ENCODE measurements at places on chromosomes 4 and X.

DNA sequence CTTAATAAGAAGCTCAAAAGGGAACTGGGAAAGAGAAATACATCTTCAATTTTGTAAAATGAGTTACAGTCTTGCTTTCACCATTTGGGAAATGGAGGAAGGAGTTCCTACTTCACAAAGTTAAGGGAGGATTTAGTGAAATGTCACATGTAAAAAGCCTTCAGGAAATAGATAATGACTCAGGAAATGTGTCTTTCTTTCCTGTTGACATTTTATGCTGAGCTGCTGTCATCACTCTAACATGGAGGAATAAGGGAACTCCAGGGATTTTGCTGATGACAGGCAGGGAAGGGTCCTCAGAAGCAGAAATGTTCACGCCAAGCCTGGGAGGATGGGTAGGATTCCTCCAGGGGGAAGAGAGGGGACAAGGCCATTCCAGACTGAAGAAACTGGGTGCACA is 251.1 kb downstream of the USP46 start:
- DNase-seq, result no peak

DNA sequence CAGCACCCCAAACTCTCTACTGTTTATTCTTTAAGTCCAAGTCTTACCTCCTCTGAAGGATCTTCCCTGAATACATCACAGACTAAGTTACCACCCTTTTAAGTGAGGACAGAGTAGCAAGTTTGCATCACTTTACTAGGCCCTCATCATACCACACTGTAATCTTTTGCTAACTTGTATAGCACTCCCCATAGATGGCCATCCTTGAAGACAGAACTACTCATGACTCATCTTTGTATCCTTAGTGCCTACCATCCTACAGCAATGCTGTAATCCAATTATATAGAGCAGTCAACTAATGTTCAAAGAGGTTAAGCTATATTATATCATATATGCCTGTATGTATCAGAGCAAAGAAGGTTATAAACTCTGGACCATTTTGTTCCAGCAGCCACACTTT is 101.4 kb downstream of the ADAMTS3 start:
- no peak for DNase-seq

- no peak for DNase-seq
These were observed 12.4 kb upstream of the CYBB start for GRCh38 chrX:37767430-37767829.

GRCh38 chrX:7019555-7019954 is 128.0 kb upstream of the STS start:
- DNase-seq, result no peak

DNA sequence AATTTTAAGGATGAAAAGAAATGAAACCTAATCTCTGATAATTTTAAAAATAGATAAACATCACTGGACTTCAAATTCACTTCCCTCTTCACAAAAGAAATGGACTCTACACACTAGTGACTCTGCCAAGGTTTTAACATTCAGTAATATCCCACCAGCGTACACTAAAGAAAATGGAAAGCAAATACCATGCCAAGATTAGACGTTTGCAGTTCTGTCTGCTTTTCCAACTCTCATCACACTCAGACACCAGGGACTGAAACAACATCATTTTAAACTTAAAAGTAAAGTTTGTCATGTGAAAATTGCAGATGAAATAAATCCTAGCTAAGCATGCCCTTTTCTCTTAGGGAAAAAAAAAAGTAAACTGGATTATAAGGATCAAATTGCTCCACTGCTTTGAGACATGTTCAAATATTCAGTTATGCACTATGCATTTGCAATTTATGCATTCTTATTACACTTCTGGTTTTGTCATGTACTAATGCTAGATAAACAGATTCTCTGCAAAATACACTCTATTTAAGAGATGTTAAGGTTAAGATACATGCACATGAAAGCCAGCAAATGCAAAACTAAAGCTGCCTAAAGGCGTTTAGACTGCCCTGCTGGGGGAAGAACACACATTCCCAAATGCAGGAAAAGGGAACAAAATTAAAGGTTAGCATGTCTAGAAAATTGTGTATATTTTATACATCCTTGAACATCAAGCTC is 534.4 kb upstream of the EPHA5 start:
- DNase-seq, result no peak

GRCh38 chr4:28482580-28483270 is 1622.1 kb downstream of the STIM2 start:
- DNase-seq, result peak; percentile 18

DNA sequence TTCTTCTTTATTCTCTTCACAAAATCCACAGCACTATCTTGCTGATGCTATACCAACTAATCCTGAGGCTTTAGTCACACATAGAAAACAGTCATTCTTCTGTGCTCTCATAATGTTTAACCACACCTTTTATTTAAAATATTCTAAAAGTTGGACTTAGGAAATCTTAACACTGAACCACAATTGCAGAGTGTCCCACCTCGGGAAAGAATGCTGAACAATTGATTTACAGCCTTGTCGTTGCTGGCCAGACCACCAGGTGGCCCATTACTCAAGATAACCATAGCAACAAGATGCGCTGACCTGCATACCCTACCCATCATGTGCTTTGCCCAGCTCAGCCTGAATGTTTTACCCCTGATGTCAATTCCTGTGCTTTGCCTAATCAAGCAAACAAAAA is 100.8 kb downstream of the ARSJ start:
- peak; percentile 88 for DNase-seq

- DNase-seq, result peak; percentile 81
These were observed 209.9 kb downstream of the IQCM start for GRCh38 chr4:149605601-149606378.

- DNase-seq, result no peak
These were observed 229.8 kb downstream of the NDST4 start for GRCh38 chr4:114883641-114884040.

GRCh38 chrX:78124307-78124706 is 15.1 kb downstream of the TAF9B start:
- no peak for DNase-seq

- no peak for DNase-seq
These were observed 4.6 kb upstream of the CLDN24 start for GRCh38 chr4:183326853-183327252.

- no peak for DNase-seq
These were observed 1.8 kb upstream of the HGFAC start for GRCh38 chr4:3440011-3440410.

DNA sequence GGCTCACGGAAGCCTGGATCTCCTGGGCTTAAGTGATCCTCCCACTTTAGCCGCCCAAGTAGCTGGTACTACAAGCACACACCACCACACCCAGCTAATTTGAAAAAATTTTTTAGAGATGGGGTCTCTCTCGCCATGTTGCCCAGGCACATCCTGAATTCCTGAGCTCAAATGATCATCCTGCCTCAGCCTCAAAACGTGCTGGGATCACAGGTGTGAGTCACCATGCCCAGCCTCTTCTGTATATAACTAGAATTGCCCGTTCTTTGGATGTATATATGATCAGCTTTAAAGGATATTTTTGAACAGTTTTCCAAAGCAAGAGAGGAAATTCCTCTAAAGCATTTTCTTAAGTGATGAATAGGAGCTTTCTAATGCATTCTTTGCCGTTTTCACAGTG is 22.7 kb downstream of the ZFP42 start:
- no peak for DNase-seq

- DNase-seq, result no peak
These were observed 29.3 kb upstream of the ANXA10 start for GRCh38 chr4:168063031-168063430.

DNA sequence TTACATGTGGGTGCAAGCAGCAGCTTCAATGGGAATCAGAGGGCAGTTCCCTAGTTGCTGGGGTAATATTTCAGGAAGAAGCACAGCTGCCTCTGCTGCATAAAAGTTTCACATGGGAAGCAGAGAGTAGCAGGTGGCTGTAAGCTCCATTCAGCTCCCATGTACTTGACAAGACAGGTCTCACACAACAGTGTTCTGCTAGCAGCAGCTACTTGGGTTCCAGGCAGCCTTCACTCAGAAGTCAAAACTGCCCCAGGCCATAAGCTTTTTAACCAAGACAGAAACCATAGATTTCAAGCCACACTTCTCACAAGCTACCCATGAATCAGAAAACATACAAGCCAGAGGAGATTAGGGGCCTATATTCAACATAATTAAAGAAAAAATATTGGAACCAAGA is 41.4 kb upstream of the SPIN2A start:
- DNase-seq, result no peak

DNA sequence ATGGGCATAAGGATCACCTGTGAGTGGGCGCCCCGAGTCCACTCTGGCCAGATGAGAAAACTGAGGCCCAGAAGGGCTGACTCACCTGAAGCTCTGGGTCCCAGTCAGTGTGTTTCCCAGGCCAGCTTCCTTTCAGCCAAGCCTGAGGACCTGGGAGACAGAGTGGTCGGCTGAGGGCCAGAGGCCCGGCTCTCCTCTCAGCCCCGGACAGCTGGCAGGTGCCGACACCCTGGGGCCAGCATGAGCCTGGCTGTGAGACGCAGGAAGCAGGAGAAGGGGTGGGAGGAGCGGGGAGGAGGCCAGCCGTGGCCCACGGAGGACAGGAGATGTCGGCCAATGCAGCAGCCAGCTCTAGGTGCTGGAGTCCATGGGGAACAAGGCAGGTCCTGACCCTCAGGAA is 28.9 kb downstream of the ATP2B3 start:
- no peak for DNase-seq

DNA sequence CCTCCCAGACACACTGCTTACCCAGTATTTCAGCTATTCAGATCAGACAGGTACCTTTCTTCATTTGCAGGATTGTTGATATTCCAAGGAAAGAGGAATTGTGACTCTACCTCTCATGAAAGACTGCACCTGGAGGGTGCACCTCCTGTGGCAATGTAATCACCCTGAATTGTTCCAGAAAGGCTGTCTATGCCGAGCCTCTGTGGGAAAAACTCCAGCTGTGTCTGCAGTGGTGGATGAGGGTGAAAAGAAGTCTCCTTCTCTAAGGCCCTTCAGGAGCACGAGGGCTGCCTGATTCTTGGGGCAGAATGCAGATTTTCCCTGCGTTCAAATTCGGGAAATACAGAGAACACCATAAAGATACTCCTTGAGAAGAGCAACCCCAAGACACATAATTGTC is 108.2 kb upstream of the ADAMTS3 start:
- DNase-seq, result no peak

- DNase-seq, result no peak
These were observed 15.0 kb upstream of the UBE2D3 start for GRCh38 chr4:102842367-102842766.

DNA sequence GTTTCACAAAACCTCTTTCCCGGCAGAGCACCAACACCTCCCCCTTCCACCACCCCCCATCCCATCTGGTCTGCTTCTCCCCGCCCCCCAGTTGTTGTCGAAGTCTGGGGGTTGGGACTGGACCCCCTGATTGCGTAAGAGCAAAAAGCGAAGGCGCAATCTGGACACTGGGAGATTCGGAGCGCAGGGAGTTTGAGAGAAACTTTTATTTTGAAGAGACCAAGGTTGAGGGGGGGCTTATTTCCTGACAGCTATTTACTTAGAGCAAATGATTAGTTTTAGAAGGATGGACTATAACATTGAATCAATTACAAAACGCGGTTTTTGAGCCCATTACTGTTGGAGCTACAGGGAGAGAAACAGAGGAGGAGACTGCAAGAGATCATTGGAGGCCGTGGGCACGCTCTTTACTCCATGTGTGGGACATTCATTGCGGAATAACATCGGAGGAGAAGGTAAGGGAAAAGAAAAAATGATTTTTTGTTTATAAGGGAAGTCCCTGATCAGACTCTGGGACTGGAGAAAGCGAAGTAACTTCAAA is at the start of gene PDGFRA:
Gene PDGFRA, plus strand, starts transcription at position 333 of the 541 bp plus-strand sequence. CDS start 29,476 bp downstream, outside the sequence.
- no peak for DNase-seq

DNA sequence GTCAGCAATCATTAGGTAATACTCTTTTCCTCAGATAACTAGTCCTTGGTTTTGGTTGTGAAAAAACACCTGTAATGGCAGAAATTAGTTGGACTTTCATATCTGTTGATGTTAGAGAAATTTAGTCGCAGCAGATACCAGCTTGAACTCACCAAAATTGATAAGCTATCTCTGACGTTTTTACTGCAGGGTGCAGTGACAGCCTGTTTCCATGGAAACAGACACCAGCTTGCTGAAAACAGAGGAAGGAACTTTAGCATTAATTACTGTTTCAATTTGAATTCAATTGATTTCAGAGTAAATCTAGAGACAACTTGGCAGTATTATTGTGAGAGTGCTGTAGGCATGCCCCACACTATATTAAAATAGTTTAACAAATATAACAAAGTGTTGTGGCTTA is 246.5 kb downstream of the PPP1R2C start:
- no peak for DNase-seq

GRCh38 chrX:13220916-13221315 is 98.9 kb downstream of the ATXN3L start:
- peak; percentile 71 for DNase-seq

- no peak for DNase-seq
These were observed 520 bp downstream of the ACOX3 start for GRCh38 chr4:8439914-8440491.

DNA sequence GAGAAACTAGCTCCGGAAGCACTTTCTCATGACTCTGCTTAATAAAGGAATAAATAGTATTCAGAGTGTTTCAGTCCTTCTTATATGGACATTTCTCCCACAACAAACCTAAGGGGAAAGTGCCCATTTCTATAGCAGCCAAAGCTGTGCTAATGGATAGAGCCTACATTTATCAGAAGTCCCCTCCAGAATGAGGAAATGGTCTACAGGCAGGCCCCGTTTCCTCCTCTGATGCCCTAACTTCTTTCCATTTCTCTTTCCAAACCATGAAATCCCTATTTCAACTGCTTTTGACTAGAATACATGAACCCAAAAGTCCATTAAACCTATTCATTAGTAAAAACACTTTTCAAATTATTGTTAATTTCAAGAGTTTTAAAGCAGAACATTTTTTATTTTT is 4.5 kb downstream of the ACSL1 start:
- DNase-seq, result no peak

GRCh38 chr4:174563399-174563798 is 41.1 kb upstream of the HPGD start:
- no peak for DNase-seq

Data from epithelial cell of proximal tubule (primary cell).